Prostate gland (tissue), 2 donors: ENCODE measurements at places on chromosomes 12 and 14. TPM values are rescaled to one million over a fixed set of nuclear protein-coding genes. Genes with fewer than 3 reads are reported as not detected.
A peak's percentile ranks its signal among the peaks of the same experiment; 100 is the strongest.

Gene CD4
- total RNA-seq, result 1.6 TPM

- no peaks in the 10 kb centered on the region for H3K4me1 ChIP-seq
- no peak for DNase-seq
- no peak overlapping the region for H3K27ac ChIP-seq
- H3K36me3 ChIP-seq, result no peaks in the 10 kb centered on the region
- no peak overlapping the region for H3K4me3 ChIP-seq
- H3K27me3 ChIP-seq, result no peaks in the 10 kb centered on the region
Measured at GRCh38 chr12:98939350-98939749, 294.3 kb downstream of the APAF1 start.

DNA sequence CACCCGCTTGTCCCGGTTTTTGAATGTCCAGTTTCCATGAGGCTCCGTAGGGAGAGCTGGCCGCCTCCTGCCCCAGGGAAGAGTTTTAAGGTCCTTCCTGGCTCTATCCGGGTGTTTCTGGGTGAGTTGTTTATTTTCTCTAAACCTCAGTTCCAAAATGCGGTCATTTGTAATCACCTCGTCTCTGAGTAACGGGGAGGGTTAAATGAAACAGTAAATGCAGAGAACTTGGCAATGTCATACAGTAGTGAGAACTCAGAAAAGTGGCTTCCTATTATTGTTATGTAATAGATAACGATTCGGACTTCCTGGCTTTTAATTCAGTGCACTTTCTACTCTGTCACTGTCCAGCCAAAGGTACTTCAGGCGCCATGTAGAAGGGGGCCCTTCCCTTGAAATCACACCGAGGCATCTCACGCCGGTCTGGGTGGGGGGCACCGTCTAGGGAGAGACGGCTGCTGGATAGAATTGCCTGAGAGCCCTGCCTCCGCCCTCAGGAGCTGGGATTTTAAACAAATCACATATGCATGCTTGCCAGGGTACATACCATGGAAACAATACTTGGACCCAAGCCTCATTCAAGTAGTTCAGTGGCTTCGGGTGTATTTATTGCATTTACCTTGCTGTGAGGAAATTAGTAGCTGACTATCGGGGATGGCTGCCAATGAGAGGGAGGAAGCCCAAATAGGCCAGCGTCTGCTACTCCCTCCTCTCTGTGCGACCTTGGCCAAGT lies 26.4 kb downstream of the NOS1 start:
- no peak overlapping the region for H3K4me3 ChIP-seq
- H3K36me3 ChIP-seq, result no peaks in the 10 kb centered on the region

Gene HCAR2
- 2.7 TPM for total RNA-seq

DNA sequence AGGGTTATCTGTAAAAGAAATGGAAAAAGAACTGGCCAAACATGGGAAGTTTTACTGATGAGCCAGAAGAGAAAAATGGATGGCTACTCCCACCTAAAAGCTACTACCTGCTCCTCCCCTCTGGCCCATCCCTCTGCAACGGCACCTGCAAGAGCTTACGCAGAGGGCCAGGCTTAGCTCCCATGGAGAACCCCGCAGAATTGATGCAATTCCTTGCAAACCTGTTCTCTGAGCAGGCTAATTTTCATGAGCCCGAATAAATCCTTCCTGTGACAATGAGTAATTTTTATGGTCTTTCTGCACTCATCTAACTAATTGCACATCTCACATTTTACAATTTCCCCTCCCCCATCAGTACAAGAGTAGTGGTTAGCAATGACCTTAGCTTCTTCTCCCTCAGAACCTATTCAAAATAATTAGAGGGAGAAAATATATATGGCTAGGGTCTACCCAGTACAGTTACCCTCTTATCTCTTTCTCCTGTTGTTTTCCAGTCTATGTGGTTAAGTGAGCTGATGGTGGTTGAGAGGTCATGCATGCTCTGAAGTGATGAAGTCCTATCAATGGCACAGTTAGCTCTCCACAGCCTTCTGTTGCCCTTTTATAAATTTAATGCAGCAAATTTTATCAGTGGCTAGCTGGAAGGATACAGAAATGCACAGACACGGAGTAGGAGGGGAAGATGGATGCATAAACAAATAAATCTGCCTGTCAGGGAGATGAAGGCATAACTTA lies 67.7 kb upstream of the NTF3 start:
- no peak for DNase-seq
- H3K4me3 ChIP-seq, result no peak overlapping the region
- no peaks in the 10 kb centered on the region for H3K27me3 ChIP-seq
- no peaks in the 10 kb centered on the region for H3K4me1 ChIP-seq
- H3K27ac ChIP-seq, result no peak overlapping the region

DNA sequence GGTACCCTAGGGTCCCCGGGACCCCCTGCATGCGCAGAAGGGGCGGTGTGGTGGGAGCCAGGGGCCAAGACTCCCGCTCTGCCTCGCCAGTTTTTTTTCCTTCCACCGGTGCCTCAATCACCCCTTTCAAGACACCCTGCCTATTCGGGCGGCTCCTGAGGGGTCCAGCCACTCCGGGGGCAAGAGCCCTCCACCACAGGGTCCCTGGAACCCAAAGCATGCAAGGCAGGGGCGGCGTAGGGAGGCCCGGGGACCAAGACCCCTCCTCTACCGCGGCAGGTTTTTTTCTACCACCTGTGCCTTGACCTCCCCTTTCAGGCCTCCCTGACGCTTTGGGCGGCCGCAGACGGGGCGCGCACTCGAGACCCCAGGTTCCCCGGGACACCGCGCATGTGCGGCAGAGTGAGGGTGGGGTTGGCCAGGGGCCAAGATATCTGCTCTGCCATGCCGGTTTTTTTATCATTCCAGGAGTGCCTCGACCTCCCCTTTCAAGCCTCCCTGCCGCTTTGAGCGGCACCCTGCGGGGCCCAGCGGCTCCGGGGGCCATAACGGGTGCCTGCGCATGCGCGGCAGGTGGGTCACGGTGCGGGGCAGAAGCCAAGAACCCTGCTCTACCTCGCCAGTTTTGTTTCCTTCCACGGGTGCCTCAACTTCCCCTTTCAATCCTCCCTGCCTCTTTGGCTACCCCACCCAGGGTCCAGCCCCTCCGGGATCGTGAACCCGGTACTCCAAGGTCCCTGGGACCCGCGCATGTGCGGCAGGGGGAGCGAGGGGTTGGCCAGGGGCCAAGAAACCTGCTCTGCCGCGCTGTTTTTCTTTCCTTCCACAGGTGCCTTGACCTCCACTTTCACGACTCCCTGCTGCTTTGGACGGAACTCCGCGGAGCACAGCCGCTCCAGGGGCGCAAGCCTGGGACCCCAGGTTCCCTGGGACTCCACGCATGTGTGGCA lies 328.1 kb downstream of the ALG10 start:
- H3K4me1 ChIP-seq, result no peaks in the 10 kb centered on the region
- H3K36me3 ChIP-seq, result no peaks in the 10 kb centered on the region
- DNase-seq, result no peak
- no peak overlapping the region for H3K27ac ChIP-seq

GRCh38 chr12:13371797-13372196 lies 175.3 kb downstream of the EMP1 start:
- no peaks in the 10 kb centered on the region for H3K36me3 ChIP-seq
- no peaks in the 10 kb centered on the region for H3K27me3 ChIP-seq
- H3K27ac ChIP-seq, result no peak overlapping the region
- DNase-seq, result no peak
- H3K4me3 ChIP-seq, result no peak overlapping the region

DNA sequence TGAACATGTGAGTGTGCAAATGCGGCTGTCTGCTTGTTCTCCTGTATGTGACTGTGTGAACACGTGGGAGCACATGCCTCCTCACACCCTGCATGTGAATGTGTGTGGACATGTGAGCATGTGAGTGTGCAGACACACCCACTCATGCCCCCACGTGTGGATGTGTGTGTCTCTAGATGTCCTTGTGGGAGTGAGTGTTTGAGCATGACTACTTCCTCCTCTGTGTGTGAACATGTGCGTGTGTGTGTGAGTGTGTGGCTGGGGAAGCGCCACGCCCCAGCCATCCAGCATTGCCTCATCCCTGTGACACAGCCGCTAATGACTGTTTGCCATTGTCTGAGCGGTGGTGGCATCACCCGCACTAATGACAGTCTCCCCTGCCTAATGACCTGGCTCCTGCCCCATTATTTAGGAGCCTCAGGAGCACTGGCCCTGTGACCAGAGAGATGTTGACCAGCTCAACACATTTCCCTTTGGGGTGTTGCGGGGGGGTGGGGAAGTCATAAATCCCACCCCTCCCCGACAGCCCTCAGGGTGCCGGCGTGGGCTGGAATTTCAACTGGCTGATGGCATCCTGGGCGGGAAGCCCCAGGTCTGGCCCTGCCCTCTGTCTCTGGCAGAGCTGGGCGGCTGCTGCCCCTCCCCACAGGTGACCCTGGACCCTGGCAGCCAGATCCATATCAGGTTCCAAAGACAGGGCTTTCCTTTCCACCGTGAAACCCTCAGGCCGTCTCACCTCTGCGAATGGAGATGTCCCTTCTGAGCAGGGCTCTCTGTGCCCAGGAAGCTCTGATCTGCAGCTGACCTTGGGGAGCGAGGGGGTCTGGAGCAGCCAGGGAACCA lies 11.5 kb upstream of the KRT80 start:
- no peaks in the 10 kb centered on the region for H3K4me1 ChIP-seq
- no peak overlapping the region for H3K27ac ChIP-seq
- H3K36me3 ChIP-seq, result no peaks in the 10 kb centered on the region
- DNase-seq, result peak; percentile 43

- H3K27ac ChIP-seq, result no peak overlapping the region
- H3K4me3 ChIP-seq, result no peak overlapping the region
- H3K36me3 ChIP-seq, result no peaks in the 10 kb centered on the region
- no peaks in the 10 kb centered on the region for H3K27me3 ChIP-seq
- no peaks in the 10 kb centered on the region for H3K4me1 ChIP-seq
Measured at GRCh38 chr14:70069186-70069585, 119.6 kb downstream of the SLC8A3 start.

DNA sequence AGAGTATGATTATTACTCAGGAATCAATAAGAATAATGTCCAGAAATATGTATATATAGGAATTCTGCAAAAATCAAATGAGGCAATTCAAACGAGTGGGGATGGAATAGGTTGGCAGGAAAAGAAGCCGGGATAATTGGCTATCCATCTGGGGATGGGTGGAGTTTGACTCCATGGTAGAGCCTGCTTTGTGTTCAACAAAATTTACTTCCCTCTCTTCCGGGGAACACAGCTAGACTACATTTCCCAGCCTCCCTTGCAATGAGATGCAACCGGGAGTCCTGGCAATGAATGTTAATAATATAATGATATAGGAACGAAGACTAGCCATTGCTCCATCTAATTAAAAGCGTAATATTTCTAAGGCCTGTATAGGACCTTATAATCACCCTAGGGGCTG lies 146.6 kb downstream of the EFCAB11 start:
- no peaks in the 10 kb centered on the region for H3K4me1 ChIP-seq
- no peak for DNase-seq
- H3K27ac ChIP-seq, result no peak overlapping the region
- no peaks in the 10 kb centered on the region for H3K36me3 ChIP-seq
- H3K4me3 ChIP-seq, result no peak overlapping the region

Gene TBPL2
- not detected for total RNA-seq

DNA sequence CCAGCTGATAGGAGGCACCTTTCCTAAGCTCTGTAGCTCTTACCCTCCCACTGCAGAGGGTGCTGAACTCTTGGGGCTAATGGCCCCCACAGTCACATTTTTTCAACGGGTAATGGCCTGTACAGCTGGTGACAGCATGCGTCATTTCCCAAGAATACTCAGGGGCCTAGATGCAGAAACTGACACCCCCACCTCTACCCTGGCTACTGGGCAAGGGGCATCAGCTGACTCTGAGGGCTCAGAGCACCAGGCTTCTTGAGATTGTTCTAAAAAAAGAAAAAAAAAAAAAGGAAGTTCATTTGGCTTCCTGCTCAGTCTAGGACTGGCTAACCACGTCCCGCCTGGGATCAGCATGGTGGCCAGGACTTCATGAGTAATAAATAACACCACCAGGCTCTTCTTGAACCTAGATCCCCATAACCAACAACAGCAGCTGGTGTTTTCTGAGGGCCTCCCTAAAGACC lies 35.2 kb downstream of the ZFP36L1 start:
- no peak for DNase-seq
- no peaks in the 10 kb centered on the region for H3K36me3 ChIP-seq
- H3K4me3 ChIP-seq, result no peak overlapping the region

DNA sequence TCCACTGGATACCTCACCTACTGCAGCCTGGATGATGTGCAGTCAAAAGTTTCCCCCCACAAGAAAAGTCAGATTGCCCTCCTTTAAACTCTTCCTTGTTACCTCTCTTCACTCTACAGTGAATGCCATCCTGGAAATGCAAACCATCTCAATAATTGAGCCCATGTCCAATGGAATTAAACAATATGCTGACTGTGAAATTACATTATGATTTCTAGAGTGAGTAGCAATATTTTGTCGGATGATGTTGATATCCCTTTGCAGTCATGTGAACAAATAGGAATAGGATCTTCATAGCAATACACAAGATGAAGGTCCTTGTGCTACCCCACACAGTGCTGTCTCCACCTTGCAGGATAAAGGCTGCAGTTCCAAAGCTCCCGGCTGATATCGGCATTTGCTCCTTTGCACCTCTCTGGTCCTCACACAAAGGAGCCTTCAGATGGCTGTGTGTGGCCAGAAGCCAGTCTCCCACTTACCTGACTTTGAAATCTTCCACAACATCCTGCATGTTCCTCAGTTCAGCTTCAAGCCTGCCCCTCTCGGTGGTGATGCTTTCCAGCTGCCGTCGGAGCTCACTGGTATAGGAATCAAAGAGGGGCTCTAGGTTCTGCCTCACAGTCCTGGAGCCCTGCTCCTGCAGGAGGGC lies 1.5 kb downstream of the KRT75 start:
- no peaks in the 10 kb centered on the region for H3K27me3 ChIP-seq
- H3K27ac ChIP-seq, result no peak overlapping the region
- H3K36me3 ChIP-seq, result no peaks in the 10 kb centered on the region
- H3K4me1 ChIP-seq, result no peaks in the 10 kb centered on the region
- DNase-seq, result no peak

DNA sequence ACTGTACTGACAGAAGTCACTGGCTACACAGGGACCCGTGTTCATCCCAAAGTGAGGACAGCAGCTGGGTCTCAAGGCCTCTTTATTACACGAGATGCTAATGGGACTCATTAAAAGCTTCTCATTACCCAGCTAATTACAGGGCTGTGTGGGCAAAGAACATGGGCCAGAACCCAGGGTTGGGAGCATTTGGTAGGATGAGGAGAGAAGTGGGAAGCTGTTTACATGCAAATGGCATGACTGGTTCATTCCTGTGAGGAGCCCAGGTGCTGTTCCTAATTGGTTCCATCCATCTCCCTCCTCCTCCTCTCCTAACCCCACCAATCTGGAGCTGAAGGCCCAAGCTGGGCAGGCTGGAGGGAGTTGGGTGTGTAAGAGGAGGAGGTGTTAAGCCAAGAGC lies 8.9 kb upstream of the TAC3 start:
- H3K27ac ChIP-seq, result no peak overlapping the region
- H3K36me3 ChIP-seq, result no peaks in the 10 kb centered on the region
- no peak for DNase-seq
- no peak overlapping the region for H3K4me3 ChIP-seq

DNA sequence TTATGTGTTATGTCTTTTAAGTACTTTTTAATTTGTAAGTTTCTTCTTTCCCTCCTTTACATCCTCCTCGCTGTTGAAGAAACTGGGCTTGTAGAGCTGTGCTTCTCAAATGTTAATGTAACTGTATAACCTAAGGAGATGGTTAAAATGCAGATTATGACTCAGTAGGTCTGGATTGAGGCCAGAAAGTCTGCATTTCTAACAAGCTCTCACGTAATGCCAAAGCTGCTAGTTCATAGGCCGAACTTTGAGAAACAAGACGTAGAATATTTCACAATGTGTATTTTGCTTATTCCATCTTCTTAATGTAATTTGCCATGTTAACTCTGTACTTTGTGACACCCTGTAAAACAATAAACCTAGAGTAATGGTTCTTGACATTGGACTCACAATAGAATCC lies 193.3 kb upstream of the SYT1 start:
- no peak overlapping the region for H3K27ac ChIP-seq
- H3K36me3 ChIP-seq, result no peaks in the 10 kb centered on the region
- H3K4me3 ChIP-seq, result no peak overlapping the region
- DNase-seq, result no peak
- no peaks in the 10 kb centered on the region for H3K4me1 ChIP-seq

Gene DAO
- not detected for total RNA-seq

Gene ADAM21
- 0.91 TPM for total RNA-seq
